ENCODE measurements at places on chromosomes 5 and 9. TPM values are rescaled to one million over a fixed set of nuclear protein-coding genes. Genes with fewer than 3 reads are reported as not detected.
A peak's percentile ranks its signal among the peaks of the same experiment; 100 is the strongest.

DNA sequence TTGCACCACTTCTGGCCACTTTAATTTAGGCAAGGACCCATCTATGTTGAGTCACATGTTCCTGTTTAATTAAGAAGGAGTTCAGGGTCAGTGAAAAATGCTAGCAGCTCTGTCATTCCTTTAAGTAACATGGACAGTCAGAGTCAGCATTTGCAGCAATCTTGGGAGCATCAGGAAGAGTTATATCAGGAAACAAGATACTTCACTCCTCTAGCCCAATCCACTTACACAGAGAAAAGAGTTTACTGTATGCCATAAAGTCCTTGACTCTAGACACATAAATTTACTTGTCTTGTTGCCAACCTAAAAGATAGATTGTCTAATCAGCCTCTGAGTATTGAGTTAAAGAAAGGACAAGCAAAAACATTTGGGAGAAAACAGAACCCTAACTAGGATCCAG, 266.7 kb downstream of the PJA2 start:
- H3K4me1 ChIP-seq = no peaks in the 10 kb centered on the region
- no peak overlapping the region for H3K4me3 ChIP-seq
- no peaks in the 10 kb centered on the region for H3K36me3 ChIP-seq
- no peak overlapping the region for H3K27ac ChIP-seq
- no peaks in the 10 kb centered on the region for H3K27me3 ChIP-seq

DNA sequence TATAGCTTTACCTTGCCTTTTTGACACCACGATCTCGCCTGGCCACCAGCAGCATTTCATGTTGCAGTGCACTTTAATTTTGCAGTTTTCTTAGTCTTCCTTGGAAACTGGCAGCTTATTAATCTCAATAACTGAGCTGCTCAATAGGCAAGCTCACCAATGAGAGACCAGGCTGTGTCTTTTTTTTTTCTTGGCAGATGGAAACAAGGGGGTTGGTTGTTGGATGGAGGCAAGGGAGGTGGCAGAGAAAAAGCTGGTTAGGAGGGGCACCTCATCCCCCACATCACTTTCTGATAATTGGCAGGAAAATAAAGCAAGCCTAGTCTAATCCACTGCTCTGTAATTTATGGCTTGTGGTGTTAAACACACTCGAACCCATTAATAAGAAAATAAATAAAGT, 324.5 kb upstream of the WWC1 start:
- no peak for DNase-seq
- H3K27ac ChIP-seq = no peak overlapping the region
- peaks cover 8% of the 10 kb centered on the region for H3K4me1 ChIP-seq
- H3K4me3 ChIP-seq = no peak overlapping the region
- no peaks in the 10 kb centered on the region for H3K36me3 ChIP-seq

GRCh38 chr5:113266913-113267227, 167.9 kb downstream of the TSSK1B start:
- no peaks in the 10 kb centered on the region for H3K36me3 ChIP-seq
- H3K27ac ChIP-seq = no peak overlapping the region
- peak overlapping the region; percentile 43 for H3K4me3 ChIP-seq
- peaks cover 64% of the 10 kb centered on the region for H3K4me1 ChIP-seq
- H3K27me3 ChIP-seq = no peaks in the 10 kb centered on the region

DNA sequence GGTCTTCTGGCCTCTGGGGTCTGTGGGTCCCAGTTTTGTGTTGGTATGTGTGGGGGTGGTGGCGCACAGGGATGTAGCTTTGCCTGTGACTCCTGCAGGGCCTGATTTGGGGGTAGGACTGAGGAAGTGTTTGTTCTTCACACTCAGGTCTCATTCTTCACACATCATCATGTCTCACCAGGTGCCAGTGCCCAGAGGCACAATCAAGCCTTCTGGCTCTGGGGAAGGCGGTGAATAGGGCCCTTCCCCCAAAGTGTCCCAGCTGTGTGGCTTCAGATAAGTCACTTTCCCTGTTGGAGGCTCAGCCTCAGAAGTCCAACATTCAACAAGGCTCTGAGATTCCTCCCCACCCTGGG, 5.1 kb downstream of the DBN1 start:
- peaks cover 21% of the 10 kb centered on the region for H3K4me1 ChIP-seq
- H3K4me3 ChIP-seq = no peak overlapping the region
- H3K27ac ChIP-seq = peak overlapping the region; percentile 84
- no peaks in the 10 kb centered on the region for H3K27me3 ChIP-seq
- H3K36me3 ChIP-seq = peaks cover 36% of the 10 kb centered on the region

Gene CXXC5
- 79.1 TPM for total RNA-seq

Measured in progenitor cell of endocrine pancreas (in vitro differentiated cells).